Activated T-helper 2 cell treated with anti-CD3 and anti-CD28 coated beads, Interferon-gamma antibody, Interleukin-2, Interleukin-4, amounts not matched to agents 10 μg/mL and 5 μg/mL and 100 μg/mL, durations not matched to agents 14 hours and 24 hours and 36 hours (primary cell): ENCODE measurements at places on chromosomes 3 and 15. TPM values are rescaled to one million over a fixed set of nuclear protein-coding genes. Genes with fewer than 3 reads are reported as not detected.

The EIF4G1 gene
- 624 and 628 TPM in 2 replicates for total RNA-seq

The CCR8 gene
- total RNA-seq: 11.3 and 12.2 TPM in 2 replicates

The PLSCR1 gene
- total RNA-seq: 54.0 and 65.1 TPM in 2 replicates

The SH2D7 gene
- not detected in 2 replicates for total RNA-seq

The CPLX3 gene
- total RNA-seq: 0.16 TPM in 1 of 2 replicates, not detected in the other

The TWF2 gene
- 89.7 and 91.1 TPM in 2 replicates for total RNA-seq

The MME gene
- not detected in 2 replicates for total RNA-seq

The MYL3 gene
- total RNA-seq: not detected in 2 replicates

The DLL4 gene
- 0.14 and 0.37 TPM in 2 replicates for total RNA-seq

The PTX3 gene
- not detected in 2 replicates for total RNA-seq

The NECTIN3 gene
- 2.2 and 2.6 TPM in 2 replicates for total RNA-seq

The TRMT10C gene
- total RNA-seq: 47.1 and 54.0 TPM in 2 replicates

The PPP1R14D gene
- total RNA-seq: not detected in 2 replicates

The SHQ1 gene
- total RNA-seq: 29.0 and 31.2 TPM in 2 replicates

The PARP15 gene
- total RNA-seq: 14.4 and 16.1 TPM in 2 replicates

The BFSP2 gene
- total RNA-seq: not detected in 2 replicates

The KLHL6 gene
- 29.5 and 29.7 TPM in 2 replicates for total RNA-seq

The IGDCC3 gene
- total RNA-seq: not detected in 2 replicates

The PARP14 gene
- total RNA-seq: 45.7 and 51.9 TPM in 2 replicates

The LARP6 gene
- total RNA-seq: not detected in 2 replicates

The SAMD7 gene
- total RNA-seq: not detected in 2 replicates

The NT5DC2 gene
- total RNA-seq: 77.9 and 88.4 TPM in 2 replicates

The CPNE9 gene
- total RNA-seq: 0.50 TPM in 1 of 2 replicates, not detected in the other

The SCAANT1 gene
- total RNA-seq: 1.8 TPM in 1 of 2 replicates, not detected in the other

The ACSBG1 gene
- total RNA-seq: 0.64 and 0.96 TPM in 2 replicates

The LIPC gene
- total RNA-seq: 1.1 and 1.7 TPM in 2 replicates

The ATP13A4 gene
- total RNA-seq: 0.74 and 2.3 TPM in 2 replicates

The TRIM42 gene
- total RNA-seq: not detected in 2 replicates

The TTC21A gene
- 0.55 TPM in 2 replicates for total RNA-seq

The SLC38A3 gene
- total RNA-seq: not detected in 2 replicates

The RETNLB gene
- total RNA-seq: not detected in 2 replicates

The MYLK gene
- total RNA-seq: 0.16 TPM in 1 of 2 replicates, not detected in the other

The PLCH1 gene
- 0.09 and 0.25 TPM in 2 replicates for total RNA-seq

The ANKDD1A gene
- 2.2 and 2.5 TPM in 2 replicates for total RNA-seq

The TICRR gene
- total RNA-seq: 18.0 and 18.7 TPM in 2 replicates
